Stimulated activated CD8-positive, alpha-beta memory T cell treated with anti-CD3 and anti-CD28 coated beads, Interleukin-4, amount 100 ng/mL, for 1 hour (primary cell): ENCODE measurements at places on chromosomes 4 and X.

DNA sequence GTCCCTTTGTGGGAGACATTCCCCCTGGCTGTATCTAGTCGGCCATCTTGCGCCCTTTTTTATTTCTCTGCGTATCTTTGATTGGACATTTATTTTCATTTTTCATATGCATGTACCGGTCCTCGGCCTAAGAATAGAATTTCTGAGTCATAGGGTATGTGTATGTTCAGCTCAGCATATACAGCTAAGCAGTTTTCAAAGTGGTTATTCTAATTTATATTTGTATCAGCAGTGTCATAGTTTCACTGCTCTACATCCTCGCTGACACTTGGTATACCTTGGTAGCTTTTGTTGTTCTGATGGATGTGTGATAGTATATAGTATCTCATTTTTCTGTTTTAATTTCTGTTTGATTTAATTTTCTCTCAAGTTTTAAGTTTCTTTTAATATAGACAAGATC, 38.7 kb downstream of the BEX3 start:
- no peak for DNase-seq

DNA sequence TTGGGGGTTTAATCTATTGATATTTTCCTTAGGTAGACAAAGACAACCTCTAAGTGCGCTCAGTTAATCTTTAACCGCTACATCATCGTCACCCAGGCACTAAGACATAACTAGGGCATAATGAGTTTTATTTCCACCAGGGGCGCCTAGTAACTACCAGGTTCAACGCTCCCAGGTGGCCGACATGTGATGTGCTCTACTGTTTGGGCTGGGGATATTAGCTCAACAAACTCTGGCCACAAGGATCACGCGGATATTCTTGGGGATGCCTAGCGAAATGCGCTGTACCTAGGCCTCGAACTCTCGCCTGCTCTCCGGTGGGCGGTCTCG, 915 bp upstream of the RAB33B start:
- DNase-seq: no peak

DNA sequence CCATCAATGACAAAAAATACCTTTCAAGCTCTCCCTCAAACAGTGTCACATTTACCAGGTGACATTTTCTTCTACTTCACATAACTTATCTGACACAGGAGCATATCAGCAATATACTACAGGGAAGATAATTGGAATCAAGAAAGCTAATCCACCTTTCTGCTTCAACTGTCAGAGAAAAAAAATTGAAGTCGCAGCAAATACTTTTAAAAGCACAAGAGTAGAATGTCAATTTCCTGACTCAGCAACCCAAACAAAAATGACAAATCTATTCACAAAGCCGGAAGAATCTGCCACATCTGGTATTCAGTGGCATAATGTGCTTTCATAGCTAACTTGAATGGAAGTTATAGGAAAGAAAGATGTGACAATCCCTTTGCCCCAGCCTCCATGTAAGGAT, 36.7 kb downstream of the AGA start:
- no peak for DNase-seq

DNA sequence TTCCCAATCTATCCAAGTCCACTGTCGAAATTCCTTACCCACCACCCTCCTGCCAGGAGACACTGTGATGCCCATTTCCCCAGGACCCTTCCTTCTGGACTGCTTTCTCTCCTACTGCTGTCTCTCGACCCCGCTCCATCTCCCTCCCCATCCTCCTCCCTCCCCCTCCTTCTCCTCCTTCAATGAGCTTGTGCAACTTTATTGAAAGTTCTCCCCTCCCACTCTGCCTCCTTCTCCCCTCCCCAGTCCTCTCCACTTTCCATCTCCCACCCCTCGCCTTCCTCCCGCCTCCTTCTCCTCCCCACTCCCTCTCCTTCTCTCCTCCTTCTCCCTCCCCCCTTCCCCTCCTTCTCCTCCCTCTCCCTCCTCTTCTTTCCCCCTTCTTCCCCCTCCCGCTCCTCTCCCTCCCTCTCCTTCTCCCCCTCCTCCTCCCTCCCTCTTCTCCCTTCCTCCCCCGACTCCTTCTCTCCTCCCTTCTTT, 116.6 kb upstream of the FAT1 start:
- DNase-seq: no peak

GRCh38 chrX:118879586-118879985, 56.0 kb downstream of the ZCCHC12 start:
- DNase-seq: no peak

- no peak for DNase-seq
Observed at GRCh38 chr4:34943741-34944386, 1300.5 kb downstream of the ARAP2 start.

GRCh38 chr4:89305712-89306437, 1.7 kb downstream of the GPRIN3 start:
- no peak for DNase-seq

DNA sequence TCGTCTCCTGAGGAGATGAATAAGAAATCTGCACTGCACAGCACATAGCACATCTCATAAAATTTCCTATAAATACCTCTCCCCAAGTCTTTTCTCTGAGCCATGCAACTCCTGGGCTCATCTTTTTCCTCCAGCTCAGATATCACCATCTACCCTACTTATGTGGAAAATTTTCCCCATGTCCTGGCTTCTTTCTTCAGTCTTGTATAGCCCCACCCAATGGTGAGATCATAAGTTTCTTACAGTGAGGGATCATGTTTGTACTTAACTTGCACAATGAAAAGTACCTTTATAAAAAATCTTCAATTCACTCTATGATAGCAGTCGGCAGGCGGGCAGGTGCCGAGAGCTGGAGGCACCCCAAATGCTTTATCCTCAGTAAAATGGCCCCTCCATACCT, 198.6 kb upstream of the S100G start:
- no peak for DNase-seq

DNA sequence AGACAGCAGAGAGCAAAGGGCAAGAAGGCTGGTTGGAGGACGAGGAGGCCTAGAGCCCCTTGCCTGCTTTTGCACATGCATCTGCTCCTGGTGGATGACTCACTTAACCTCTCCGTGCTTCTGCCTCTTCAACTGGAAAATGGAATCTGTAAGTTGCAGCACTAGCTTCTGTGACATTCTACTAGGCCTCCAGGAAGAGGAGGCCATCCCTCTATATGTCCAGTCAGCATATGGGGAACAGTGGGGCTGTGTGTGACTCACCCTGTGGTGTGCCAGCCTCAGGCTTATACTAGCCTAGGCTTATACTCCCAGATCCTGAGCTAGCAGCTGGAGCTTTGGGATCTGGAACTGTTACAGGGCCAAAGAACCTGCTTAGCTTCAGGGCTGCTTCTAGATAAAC, 36.0 kb downstream of the RTL9 start:
- DNase-seq: no peak

DNA sequence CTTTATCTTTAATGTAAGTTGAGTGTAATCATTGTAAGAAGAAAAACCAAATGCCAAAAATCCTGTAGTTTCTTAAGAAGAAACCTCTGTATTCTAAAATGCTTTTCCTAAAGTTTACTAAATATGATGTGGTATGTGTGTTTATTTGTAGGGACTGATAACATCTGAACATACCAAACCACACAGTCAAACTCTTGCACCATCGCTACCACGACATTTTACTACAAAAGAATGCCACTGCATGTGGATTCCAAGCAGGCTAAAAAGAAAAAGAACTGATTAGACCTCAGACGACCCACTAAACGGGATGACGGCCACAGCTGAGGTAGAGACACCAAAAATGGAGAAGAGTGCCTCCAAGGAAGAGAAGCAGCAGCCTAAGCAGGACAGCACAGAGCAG, 46.1 kb downstream of the LAS1L start:
- DNase-seq: no peak

DNA sequence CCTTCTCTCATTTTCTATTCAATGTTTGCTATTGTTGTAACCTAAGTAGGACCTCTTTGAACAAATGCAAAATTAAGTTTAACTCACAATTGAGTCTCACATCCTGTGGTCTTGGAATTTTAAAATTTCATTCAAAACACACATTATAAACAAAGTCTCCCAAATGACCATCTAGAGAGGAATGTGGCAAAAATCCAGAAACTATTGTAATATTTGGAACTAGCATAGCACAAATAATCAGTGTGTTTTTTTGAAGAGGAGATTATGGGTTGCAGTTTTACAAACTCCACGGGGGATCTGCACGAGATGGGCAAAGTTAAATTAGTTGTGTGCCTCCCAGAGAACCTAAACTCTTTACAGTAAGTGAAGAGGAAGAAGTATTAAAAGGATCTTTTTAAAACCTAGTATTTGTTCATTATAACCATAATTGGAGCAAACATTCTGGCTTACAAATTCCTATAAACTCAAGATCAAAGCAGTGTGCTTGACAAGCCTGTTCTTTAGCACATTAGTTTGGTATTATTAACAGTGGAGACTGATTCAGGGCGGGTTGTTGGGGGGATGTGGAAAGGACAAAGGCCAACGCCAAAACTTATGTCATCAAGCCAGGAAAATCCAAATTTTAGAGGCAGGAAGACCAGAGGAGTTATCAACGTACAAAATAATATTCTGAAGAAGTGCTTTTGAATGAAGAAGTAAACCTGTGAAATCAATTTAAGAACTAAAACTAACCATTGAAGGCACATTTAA, 22.4 kb upstream of the RBPJ start:
- DNase-seq: no peak

- no peak for DNase-seq
Observed at GRCh38 chr4:3871181-3871852, 105.1 kb downstream of the ADRA2C start.

DNA sequence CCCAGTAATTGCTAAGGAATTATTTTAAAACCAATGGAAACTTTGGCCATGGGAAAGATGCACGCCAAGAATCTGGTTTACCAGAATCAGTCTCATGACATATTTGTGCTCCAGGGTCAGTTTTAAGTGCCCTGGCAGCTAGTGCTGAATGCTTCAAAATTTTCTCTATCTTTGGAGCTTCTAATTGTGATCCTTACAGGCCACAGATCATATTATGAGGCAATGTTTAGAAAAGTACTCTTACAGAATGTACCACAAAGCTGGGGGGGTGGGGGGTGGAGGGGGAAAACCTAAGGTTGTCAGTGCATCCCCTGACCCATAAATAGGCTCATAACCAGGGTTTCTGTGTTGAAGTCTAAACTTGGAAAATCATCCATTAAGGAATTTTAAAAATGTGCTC, 514.5 kb downstream of the INPP4B start:
- no peak for DNase-seq

GRCh38 chr4:15658136-15658770, 3.1 kb upstream of the FBXL5 start:
- DNase-seq: no peak

DNA sequence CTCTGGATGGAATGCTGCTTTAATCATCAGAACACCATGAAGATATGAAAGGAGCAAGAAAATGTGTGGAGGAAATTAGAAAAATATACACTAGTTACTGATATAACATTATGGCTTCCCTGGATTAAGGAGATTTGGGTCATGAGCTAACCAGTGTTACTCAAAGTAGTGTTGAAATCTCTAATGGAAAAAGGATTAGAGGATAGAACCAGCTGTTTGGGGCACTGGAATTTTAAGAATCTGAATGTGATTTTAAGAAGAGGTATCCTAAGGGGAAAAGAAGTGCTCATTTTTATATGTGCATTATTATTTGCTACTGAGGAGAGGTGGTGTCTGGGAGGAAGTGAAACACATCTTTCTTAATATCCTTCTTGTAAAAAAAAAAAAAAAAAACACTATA, 164.1 kb upstream of the PPARGC1A start:
- no peak for DNase-seq

GRCh38 chr4:35772291-35772690, 472.0 kb downstream of the ARAP2 start:
- DNase-seq: no peak

DNA sequence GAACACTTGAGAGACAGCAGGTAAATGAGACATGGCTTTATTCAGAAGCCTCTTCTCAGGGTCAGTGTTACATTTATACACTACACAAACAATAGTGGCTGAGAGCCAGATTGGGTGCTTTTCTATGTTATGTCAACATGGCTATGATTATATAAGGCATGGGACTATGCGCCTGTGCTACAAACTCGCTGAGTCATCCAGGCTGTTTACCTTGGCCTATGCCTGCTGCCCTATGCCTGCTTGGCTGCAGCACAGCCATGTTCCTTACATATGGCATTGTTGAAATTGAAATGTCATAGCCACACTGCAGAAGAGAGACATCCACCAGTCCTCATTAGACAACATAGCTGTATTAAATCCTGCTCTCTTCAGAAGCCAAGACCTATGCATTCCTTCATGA, 236.3 kb upstream of the NWD2 start:
- DNase-seq: no peak

DNA sequence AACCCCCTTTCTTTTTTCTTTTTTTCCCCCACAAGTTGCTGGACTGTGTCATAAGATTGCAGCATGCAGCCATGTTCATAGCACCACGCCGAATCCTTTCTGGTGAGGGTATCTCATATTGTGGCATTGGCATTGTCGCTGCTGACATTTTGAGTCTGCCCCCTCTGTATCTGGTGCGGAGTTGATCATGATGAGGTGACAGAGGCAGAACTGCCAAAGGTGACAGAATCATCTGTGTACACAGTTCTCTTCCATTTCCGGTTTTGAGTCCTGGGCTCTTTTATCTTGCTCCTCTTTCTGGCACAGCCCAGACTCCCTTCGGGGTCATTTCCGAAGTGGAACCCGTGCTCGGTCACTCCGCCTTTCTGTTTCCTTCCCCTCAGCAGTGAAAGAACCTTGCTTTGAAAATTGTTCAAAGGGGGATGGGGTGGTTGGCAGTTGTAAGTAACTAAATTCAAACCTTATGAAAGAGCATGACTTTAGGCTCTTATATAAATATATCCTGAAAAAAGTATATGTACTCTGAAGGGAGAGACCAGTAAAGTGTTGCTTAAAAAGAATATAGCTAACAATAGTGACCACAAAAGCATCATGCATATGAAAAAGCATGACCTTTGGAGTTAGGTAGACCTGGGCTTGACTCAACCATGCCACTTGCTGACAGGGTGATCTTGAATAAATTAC, 55.0 kb upstream of the BMP2K start:
- no peak for DNase-seq

DNA sequence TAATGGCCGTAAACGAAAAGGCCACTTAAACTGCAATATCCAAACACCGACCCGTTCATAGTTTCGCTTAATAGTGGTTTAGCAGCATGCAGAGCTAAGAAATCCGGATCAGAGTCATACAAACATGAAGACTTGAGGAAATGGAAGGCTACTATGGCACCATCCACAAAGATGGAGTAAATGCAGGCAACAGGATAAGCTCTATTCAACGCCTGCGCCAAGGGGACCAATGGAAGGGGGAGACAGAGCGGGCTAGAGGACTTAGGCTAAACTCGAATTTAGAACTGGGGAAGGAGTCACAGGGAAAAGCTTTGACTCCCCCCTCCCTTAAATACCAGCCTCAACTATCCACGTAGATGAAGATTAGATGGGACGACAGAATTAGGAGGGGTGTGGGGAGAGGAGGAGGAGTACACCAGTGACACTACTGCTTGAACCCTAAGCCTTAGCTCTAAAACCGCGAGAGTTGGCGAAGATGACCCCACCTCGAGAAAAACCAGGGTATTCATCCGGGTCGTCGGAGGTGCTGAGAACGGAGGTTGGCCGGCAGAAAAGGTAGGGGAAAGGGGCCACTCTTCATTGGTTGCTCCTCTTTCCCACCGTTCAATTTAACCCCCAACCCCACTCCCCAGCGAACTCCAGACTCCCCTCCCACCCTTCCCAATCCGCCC, 3.5 kb downstream of the HUWE1 start:
- DNase-seq: no peak

GRCh38 chr4:48350871-48351270, 9.5 kb downstream of the SLAIN2 start:
- no peak for DNase-seq
